ENCODE measurements at places on chromosomes 16 and 17.

GRCh38 chr17:10314329-10314728 lies 58.5 kb downstream of the MYH13 start:
- DNase-seq: no peak

- no peak for DNase-seq
These were observed 106.9 kb upstream of the SIAH1 start for GRCh38 chr16:48492133-48492532.

- no peak for DNase-seq
These were observed 103.7 kb downstream of the AATF start for GRCh38 chr17:37052450-37052849.

- peak; percentile 45 for DNase-seq
These were observed 31.1 kb upstream of the CCR7 start for GRCh38 chr17:40596261-40596919.

DNA sequence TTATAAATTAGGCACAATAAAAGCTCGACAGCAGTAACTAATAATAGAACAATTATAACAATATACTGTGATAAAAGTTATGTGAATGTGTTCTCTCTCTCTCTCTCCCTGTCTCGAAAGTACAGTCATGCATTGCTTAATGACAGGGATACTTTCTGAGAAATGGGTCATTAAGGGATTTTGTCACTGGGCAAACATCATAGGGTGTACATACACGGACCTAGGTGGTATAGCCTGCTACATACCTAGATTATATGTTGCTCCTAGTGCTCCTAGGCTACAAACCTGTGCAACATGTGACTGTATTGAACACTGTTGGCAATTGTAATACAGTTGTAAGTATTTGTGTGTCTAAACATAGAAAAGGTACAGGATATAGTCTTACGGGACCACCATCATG lies 6.9 kb downstream of the ZNRF1 start:
- no peak for DNase-seq

GRCh38 chr16:67549240-67549639 lies 13.1 kb upstream of the CTCF start:
- DNase-seq: no peak

GRCh38 chr17:7323731-7324437 lies 5.3 kb downstream of the NEURL4 start:
- DNase-seq: peak; percentile 72

- no peak for DNase-seq
These were observed 7.6 kb downstream of the PRR29 start for GRCh38 chr17:64005734-64006167.

DNA sequence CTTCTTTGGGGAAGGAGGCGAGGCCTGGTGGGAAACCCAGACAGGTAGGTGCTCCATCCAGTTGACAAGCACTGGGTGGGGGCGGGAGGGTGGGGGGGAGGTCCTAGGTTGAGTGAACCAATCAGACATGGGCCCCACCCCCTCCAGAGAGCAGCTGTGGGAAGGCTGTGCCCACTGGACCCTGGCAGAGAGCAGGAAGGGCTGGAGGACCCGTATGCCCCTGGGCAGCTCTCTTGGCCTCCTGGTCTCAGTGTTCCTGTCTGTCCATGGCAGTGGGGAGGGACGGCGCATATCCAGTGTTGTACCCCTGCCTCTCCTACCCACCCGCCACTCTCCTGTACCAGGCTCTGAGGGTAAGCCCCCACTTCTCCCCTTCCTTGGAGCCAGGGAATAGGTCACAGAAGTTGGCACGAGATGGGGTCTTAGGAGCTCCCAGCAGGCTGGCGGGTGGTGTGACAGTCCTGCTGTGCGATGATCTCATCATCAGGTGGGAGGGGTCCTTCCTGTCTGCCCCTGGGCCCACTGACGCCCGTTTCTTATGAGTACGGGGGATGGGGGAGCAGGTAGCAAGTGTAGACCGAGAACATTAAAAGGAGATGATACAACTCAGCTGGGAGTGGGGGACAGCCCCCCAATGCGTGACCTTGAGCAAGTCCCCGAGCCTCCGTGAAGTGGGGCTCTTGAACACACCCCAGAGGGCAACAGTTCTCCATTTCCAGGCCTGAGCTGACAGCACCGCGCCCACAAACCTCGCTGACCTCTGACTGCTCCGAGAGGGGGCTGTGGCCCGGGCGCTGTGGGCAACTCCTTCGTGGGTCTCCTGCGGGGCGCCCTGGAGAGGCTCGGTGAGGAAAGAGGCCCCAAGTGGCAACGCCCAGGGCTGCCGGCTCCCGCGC lies 1.2 kb upstream of the ZFPM1 start:
- peak; percentile 62 for DNase-seq

- DNase-seq: no peak
These were observed 39.7 kb upstream of the ALDH3A1 start for GRCh38 chr17:19787733-19788357.

- no peak for DNase-seq
These were observed 16.9 kb downstream of the POLR3K start for GRCh38 chr16:36336-36984.

- no peak for DNase-seq
These were observed 32.7 kb downstream of the TLE7 start for GRCh38 chr16:71409011-71409775.

DNA sequence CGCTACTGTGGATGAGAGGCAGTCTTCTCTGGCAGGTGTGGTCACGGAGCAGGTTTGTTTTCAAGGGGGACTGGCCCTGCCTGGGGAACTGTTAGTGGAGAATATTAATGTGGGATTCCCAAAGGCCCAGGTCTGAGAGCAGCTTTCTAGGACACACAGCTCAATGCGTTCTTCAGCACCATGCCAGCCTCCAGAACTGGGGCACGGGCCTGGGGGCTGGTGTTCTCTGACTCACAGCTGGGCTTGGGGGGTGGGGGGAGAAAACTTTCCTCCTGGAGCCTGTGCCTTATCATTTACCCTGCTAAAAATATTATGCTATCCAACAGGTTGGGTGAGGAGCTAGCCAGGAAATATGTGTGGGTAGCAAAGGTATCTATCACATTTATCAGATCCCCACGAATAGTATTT lies 13.5 kb upstream of the LHX1 start:
- DNase-seq: no peak

- no peak for DNase-seq
These were observed 45.1 kb upstream of the IRF8 start for GRCh38 chr16:85853547-85854545.

DNA sequence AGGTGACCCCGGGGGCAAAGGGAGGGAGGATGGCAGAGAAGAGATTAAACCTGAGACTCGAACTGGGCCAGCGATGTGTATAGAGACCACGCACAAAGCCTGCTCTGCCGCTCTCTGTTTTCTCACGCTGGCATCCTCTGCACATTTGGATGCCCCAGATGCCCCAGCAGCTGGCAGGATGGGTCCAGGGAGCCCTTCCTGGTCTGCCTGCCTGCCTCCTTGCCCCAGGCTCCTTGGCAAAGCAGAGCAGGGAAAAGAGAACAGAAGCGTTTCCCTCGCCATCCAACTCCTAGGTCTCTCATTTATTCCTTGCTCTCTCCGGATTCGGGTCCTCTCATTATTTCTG lies 5.2 kb upstream of the PIPOX start:
- DNase-seq: no peak

GRCh38 chr16:53826658-53827057 lies 122.7 kb downstream of the FTO start:
- no peak for DNase-seq

DNA sequence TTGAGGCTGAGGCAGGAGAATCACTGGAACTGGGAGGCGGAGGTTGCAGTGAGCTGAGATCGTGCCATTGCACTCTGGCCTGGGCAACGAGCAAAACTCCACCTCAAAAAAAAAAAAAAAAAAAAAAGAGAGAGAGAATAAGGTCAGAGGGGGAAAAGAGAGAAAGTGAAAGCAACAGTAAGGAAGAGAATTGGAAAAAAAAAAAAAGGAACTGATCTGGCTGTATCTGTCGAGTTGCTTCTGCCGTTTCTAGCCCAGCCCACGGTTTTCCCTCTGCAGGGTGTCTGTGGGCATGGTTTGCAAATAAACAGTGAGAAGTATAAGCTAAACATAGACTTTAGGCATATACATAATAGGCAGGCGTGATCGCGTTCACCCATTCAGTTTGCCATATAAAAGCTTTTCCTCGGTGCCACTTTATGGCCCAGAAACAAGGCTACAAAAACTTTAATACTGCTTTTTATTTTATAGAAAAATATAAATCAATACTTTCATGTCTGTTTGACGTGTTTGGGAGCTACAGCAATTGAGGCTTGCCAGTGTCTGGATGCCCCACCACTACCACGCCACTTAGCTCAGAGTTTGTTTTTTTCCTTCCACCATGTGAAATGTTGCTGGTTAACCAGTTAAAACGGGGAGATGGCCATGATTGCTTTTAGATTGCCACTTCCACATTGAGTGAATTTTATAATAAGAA lies 436.7 kb downstream of the MAF start:
- DNase-seq: peak; percentile 11

DNA sequence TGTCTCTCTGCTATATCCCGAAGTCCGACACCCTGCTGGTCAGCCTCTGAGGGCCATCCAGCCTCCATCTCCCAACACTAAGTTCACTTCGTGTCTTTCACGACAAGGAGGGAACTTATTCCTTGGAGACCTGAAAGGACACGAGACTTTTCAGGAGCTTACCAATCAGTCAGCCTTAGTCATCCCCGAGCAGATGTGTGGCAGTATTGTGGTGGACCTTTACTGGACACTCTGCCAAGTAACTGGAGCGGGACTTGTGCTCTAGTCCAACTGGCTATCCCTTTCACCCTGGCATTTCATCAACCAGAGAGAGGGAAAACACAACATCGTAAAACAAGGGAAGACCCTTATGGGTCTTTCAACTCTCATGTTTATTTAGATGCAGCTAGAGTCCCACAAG lies 87.1 kb downstream of the EMP2 start:
- DNase-seq: no peak

DNA sequence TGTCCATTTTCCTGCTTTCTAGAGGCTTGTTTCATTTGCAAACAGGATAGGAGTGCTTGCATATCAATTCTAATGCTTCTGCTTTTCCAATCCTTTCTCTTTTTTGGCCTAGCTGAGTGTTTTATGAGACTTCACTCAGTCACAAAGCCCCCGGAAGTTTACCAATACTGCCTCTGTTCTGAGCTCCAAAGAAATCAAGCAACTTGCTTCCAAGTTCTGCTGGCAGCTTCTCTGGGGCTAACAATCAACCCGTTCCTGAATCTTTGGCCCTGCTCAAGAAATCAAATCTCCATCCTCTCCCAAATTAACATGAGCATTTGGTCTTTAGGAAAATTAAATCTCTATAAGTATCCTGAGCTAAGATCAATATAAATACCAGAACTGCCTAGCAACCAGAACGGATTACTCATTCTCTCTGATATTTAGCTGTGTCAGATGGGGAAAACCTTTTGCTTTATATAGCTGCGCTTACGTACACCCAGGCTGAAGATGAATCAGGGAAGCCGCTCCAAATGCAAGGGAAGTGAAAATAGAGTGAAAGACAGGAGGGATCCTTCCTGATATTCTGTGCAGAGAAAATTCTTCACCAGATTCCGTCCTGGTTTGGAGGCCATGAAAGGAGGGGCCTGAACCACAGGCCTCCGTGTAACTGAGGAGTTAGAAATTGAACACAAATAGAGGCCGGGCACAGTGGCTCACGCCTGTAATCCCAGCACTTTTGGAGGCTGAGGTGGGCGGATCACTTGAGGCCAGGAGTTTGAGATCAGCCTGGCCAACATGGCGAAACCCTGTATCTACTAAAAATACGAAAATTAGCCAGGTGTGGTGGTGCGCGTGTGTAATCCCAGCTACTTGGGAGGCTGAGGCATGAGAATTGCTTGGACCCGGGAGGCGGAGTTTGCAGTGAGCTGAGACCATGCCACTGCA lies 23.3 kb upstream of the GRB2 start:
- DNase-seq: no peak

DNA sequence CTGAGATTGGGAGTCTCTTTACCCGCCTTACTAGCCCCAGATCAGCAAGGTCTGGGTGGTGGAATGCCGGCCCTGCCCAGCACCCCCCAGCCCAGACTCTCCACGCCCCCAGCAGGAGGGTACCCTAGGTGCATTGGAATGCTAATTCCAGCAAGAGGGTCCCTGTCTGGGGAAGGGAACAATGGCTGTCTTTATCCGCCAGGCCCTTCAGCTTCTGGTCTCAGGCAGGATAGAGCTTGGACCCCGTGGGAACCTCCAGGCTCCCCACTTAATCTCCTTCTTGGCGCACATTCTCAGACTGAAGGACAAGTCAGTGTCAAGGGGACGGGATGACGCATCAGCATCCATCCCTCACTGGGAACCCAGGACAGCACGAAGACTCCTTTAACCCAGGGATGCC lies 85.1 kb downstream of the LITAF start:
- DNase-seq: no peak

DNA sequence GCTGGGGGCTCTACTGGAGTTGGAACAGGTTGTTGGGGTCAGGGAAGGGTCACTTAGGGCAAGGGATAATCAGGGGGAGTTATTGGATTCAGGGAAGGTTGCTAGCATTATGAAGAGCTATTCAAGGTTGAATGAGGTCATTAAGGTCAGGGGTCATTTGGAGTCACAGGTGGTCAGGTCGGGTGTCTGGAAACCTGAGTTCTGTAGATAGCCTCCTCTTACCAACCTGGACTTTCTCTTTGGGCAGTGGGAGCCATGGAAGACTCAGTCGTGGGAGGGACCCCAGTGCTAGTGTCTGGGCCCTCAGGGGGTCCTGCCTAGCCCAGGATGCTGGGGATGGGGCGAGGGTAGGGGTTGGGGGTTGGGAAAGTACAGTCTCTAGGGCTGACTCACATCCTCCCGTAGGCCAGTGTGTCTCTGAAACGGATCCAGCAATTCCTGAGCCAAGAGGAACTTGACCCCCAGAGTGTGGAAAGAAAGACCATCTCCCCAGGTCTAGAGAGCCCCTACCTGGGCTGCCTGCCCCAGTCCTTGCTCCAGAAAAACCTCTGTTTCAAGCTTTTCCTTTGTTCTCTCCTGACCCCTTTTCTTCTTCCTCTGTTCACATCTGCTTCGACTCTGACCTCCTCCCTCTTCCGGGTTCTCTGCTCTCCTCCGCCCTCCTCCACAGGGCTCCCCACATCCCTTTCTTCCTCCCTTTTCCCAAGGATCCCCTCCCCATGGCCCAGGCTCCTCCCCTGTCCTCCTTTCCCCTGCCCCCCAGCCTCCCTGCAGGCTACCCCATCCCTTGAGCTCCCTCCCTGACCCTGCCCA lies 33.5 kb downstream of the ABCC3 start:
- DNase-seq: no peak

DNA sequence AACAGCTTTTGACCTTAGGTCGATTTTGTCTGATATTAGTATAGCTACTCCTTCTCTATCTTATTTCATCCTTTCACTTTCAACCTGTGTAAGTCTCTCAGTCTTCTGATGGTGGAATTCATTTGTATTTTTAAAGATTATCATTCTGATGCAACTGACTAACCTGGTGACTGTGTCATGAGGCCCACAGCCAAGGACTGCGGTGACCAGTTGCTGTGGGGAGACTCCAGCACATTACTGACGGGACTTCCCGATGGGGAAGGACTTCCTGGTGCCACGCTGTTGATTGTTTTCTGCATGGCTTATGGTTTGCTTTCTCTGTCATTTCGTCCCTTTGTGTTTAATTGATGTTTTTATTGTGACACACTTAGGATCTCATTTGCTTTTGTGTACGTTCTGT lies 34.2 kb downstream of the RMI2 start:
- no peak for DNase-seq
